ENCODE measurements at places on chromosomes 4 and X.

DNA sequence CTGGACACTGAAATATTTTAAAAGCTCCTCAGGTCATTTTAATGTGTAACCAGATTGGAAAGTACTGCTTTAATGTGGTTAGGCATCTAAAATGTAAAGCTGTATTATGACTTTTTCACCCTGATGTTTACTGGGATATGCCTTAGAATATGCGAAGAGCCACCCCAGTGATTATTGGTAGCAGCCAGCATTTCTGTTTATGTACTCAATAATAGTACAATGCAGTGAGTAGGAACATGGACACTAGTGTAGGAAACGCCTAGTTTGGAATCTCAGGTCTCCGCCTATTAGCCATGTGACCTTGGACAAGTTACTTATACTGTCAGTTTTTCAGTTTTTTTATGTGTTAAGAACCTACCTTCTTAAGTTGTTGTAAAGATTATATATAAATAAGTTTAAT, 446.0 kb upstream of the PITX2 start:
- DNase-seq, result no peak

- DNase-seq, result no peak
Observed at GRCh38 chr4:40227284-40227683, 30.5 kb downstream of the RHOH start.

- DNase-seq, result no peak
Observed at GRCh38 chr4:152089584-152089983, 328.8 kb upstream of the GATB start.

- DNase-seq, result no peak
Observed at GRCh38 chr4:31998807-31999206, 1278.6 kb downstream of the PCDH7 start.

DNA sequence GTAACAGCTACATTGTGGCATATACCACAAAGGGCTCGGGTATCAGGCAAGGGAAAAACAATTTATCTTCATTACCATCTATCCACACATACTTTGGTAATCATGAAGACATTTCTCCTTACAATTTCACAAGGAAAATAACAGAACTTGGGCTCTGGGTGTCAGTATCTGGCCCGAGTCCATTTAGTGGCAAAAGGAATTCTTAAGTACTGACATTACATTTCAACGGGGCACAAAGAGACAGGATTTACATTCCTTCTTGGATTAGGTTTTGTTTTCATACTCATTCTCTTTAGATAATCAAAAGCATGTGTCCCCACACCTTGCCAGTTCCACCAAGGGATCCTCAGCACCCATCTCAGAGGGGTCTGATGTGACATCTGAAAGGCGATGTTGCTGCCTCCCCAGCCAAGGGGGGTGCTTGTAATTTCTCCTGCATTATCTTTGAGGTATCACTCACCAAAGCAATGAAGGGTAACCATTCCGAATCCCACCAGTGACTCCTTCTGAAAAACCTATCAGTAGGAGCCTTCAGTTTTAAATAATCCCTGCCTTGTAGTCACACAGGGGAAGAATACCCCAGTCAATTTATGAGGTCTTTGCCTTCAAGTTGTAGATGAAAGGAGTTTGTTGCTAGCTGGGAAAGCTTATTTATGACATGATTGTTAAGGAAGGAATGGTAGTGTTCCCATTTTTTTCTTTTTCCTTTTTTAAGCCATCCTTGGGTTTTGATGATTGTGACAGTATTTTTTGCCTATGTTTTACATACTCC, 118.6 kb downstream of the PALLD start:
- no peak for DNase-seq
